ENCODE measurements at places on chromosomes 1 and 21. TPM values are rescaled to one million over a fixed set of nuclear protein-coding genes. Genes with fewer than 3 reads are reported as not detected.

DNA sequence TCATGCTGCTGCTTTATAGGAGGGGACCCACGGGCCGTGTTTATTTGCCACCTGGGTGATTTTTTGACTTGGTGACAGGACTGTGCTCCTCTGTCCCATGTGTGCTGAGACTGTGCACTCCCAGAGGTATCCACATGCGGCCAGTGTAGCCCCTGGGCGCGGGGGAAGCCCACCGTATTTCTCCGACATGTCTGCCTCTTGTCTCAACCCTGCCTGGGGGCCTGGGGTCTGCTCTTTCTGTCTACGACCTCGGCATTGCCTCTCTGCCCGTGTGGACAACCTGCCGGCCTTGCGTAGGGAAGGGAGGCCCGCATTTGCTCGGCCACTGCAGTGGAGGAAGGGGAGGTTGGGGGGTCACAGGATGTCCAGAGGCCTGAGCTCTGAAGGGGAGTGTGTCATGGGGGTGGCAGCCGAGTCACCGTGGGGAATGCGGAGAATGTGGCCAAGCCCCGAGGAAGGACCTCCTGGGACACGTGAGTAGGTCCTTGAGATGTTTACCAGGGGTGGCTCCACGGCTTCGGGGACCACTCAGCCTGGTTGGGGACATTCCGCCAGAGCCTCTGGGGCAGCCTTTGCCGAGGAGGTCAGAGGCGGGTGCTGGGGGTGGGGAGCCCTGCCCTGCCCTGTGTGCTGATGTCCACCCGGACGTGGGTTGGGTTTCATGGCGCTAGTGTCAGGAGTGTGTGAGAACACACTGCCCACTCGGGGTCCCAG, 11.0 kb downstream of the PRKCZ start:
- no peak for ATAC-seq

GRCh38 chr1:234912548-234913277, 215.9 kb downstream of the TOMM20 start:
- ATAC-seq: no peak

DNA sequence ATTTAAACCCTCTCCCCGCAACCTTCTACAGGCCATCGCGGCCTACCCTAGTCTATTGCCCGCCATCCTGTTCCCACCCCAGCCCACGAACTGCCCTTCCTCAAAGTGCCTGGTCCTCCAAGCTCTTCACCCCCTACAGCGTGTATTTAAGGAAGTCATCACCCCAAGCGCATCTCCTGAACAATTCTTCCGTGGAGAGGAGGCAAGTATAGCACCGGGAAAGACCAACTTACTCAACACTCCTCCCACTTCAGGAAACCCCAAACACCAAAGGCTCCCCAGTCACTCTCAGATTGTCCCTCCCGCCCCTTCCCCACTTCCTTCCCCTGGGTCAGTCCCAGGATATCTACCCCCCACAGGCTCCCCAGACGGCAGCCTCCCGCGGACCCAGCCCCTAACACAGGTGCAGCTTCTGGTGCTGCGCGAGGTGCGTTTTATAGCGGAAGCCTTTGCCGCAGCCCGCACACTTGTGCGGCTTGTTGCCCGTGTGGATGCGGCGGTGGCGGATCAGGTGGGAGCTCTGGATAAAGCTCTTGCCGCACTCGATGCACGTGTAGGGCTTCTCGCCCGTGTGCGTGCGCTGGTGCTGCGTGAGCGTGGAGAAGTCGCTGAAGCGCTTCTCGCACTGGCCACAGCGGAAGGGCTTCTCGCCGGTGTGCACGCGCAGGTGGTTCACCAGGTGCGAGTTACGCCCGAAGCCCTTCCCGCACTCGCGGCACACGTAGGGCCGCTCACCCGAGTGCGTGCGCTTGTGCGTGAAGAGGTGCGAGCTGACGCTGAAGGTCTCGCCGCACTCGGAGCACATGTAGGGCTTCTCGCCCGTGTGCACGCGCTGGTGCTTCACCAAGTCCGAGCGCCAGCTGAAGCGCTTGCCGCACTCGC, 25.5 kb downstream of the ZNF697 start:
- peak; percentile 11 for ATAC-seq

- ATAC-seq: no peak
These were observed 104.6 kb downstream of the BACH1 start for GRCh38 chr21:29403301-29403700.

DNA sequence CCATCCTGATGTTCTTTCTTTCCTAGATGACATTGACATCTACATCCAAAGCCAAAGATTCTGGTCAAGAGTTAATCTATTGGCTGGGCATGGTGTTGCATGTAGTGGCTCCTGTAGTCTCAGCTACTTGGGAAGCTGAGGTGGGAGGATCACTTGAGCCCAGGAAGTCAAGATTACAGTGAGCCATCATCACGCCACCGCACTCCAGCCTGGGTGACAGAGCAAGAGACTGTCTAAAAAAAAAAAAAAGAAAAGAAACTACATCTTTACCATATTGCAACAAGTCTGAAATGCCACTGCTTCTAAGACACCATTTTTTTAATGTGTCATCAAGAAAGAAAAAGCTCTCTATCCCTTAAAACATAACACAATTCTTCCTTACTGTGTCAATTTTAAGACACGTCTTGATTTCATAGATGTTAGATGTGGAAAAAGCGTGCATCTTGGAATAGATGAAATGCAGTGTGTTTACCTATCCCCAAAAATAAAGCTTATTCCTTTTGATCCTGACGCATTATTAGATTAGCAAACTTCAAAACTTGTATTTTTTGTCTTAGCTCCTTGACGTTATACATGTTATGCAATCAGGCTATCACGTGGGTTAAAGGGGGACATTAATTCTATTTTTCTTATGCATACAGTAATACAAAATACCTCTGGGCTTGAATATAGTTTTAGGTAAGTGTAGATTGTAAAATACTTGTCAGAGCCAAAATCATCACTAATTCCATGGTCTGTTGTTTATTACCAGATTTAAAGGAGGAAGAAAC, 46.3 kb downstream of the ELAPOR1 start:
- no peak for ATAC-seq

GRCh38 chr21:41110664-41111063, 57.3 kb upstream of the BACE2 start:
- no peak for ATAC-seq

DNA sequence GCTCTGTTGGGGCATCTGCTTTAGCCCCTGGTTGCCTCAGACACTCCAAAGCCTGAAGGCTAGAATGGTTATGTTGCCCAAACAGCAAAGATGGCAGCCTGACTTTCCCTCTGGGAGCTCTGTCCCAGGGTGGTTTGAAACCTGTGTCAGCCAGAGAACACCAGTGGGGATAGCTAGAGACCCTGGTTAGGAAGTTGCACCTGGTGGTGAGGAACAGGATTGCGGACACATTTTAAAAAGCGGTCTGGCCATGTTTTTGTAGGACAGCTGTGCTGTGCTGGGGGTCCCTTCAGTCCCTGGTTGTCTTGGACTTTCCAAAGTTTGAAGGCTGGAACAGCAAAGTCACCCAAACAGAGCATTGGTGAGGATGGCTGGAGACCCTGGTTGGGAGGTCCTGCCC, 87.8 kb downstream of the DNM3 start:
- no peak for ATAC-seq

DNA sequence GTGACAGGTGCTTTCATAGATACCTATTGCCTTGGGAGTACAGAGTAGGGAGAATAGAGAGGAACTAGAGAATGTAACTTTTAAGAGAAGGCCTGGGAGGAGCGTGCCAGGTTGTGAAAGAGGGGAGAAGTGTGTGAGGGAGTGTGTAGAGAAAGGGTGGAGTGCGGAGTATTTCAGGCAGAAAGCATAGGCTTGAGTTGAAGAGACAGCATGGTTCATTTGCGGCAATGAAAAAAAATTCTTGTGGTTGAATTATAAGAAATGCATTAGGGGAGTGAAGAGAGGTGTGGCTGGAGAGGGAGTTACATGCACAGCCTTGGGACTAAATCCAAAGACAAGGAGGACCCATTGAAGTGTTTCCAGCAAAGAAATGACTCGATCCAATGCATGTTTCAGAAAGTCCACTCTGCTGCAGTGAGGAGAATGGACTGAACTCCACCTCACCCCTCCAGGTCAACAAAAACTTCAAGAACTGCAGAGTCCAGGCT, 81.7 kb upstream of the ADAM30 start:
- ATAC-seq: no peak

- ATAC-seq: peak; percentile 94
These were observed 59.4 kb upstream of the DUSP10 start for GRCh38 chr1:221801251-221801661.

DNA sequence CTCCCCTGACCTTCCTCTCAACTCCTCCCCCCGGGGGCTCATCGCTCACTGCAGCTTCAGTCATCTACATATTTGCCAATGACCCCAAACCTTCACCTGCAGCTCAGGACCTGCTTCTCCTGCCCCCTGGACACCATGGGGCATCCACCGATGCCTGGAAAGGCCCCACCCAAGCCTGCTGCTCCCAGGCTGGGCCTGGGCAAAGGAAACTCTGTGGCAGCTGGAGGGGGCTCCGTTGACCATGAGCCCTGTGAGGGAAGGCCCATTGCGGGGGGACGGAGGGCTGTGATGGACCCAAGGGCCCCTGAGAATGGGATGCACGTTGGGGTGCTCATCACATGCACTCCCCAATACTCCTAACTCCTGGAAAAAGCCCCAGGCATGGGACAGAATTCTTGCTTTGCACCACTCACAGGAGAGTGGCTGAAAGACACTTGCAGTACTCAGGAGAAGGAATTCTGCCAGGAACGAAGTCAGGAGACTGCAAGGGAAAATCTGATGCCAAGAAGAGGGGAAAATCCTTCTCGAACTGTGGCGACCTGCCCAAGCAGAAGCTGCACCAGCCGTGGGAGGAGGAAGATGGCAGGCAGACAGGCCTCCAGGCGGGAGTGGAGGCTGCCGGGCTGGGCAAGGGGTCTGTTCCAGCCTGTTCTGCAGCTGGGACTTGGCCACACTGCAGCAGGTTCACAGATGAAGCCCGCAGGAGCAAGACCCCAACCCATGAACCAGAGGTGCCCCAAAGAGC, 18.4 kb downstream of the MATN1 start:
- no peak for ATAC-seq

DNA sequence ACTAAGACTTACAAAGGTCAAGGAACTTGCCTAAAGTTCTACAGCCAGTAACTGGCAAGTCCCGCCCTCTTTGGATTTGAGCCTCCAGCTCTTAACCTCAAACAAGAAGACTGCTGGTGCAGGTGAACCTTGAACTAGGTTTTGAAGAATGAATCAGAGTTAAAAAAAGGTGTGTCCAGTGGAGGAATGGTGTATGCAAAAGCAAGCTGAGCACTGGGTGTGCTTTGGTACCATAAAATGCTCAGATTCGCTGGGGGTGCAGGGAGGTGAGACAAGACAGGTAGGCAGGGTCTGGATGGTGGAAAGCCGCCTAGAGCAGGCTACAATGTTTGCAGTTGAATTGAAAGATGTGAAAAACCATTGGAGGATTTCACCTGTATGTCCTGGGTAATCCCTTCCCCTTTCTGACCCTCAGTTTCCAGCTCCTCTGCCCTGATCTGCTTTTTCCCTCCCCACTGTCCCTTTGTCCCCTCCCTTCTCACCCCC, 39.8 kb downstream of the FOXD2 start:
- no peak for ATAC-seq

The CADM3 gene
- total RNA-seq: 107 TPM

The TIE1 gene
- 19.5 TPM for total RNA-seq

The SNAPIN gene
- 56.5 TPM for total RNA-seq

The LIN28A gene
- 5.4 TPM for total RNA-seq

The TFF2 gene
- not detected for total RNA-seq

The ABL2 gene
- total RNA-seq: 18.2 TPM

The RXFP4 gene
- 0.87 TPM for total RNA-seq

The TMED5 gene
- total RNA-seq: 49.8 TPM

The SGIP1 gene
- 0.32 TPM for total RNA-seq

The HSD3B2 gene
- 0.36 TPM for total RNA-seq

The C1orf141 gene
- not detected for total RNA-seq
